ENCODE measurements at places on chromosomes 2 and 18.

GRCh38 chr18:58255701-58256311 lies 211.8 kb downstream of the NEDD4L start:
- DNase-seq = no peak

DNA sequence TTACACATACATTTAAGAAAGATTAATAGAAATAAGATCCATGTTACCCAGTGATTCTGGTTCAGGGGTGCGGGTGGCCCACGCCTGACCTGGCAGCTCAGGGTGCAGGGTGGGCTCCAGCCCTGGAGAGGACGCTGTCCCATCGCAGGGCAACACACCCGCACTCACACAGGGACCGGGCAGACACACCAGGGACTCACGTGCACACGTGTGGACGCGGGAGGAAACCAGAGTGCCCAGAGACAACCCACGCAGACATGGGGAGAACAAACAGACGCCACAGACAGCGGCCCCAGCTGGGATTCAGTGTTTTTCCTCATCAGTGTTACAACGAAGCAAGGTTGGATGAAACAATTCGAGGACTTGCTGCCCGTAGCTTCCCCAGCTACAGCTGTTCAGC lies 8.4 kb upstream of the ALLC start:
- no peak for DNase-seq

- DNase-seq = peak; percentile 53
Measured at GRCh38 chr2:218658671-218659257, 659 bp downstream of the ZNF142 start.

- no peak for DNase-seq
Measured at GRCh38 chr2:6679471-6679870, 186.2 kb downstream of the CMPK2 start.

DNA sequence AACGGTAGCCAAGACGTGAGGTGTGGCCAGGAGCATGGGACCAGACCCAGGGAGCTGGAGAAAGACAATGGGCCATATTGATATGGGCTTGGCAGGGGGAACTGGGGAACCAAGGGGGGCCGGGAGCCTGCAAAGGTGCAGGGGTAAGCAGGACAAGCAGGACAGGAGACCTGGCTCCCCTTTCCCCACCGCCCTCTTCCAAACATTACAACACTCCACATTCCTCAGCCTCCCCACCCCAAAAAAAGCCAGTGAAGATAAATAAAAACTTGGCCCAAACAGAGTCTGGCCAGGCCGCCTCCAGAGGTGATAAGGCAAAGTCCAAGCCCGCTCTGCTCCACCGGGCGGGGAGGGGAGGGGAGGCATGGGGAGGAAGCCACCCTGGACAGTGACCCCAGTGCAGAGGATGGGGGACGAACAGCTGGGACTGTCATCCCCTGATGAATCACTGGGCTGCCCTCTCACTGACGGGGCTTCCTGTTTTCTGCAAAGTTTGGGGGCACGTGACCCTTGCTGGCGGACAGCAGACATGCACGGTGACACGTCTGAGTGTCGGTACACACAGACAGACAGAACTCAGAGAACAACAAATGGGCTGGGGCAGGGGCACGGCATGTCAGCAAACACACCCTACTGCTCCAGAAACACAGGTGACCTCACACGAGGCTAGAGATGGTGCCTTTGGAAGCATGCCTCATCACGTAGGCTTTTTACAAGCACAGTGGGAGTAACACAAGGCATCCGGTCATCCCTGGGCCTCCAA lies 100.2 kb downstream of the TNS1 start:
- no peak for DNase-seq

GRCh38 chr2:221447310-221447709 lies 124.8 kb downstream of the EPHA4 start:
- no peak for DNase-seq

GRCh38 chr18:13392029-13392750 lies 173.6 kb downstream of the LDLRAD4 start:
- no peak for DNase-seq

GRCh38 chr2:148887350-148888002 lies 12.4 kb downstream of the KIF5C start:
- DNase-seq = no peak

DNA sequence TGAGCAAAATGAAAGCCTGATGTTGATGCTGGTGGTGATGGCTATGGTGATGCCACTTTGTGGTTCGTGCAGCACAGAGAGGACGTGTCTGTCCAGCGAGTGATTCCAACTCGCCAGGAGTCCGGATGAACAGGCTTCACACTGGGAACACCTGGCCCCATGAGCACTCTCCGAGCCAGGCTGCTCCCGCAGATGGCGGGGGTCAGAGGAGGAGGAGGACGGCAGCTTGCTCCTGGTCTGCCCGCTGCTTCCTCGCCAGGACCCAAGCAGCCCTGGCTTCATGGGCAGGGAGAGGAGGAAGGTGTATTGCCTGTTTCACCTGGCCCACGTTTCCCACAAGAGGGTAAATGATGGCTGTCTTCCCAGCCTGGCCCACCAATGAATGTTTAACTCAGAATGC lies 121.6 kb downstream of the MTCL1 start:
- no peak for DNase-seq

DNA sequence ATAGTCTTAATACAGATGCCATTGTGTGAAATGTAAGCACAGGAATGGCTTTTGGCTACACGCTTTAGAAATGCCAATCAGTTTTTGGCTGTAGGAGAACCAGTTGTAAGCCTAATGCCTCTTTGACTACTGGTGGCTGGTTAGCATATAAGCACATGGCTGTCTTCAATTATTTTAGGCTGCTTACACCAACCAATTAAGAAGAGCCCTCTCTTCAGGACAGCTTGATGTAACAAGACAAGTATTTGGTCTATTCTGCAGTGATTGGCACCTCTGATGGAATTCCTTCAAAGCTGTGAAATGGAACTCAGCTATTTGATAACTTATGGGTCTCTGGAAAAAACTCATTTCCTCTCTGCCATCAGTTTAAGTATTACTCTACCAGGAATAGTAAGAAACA lies 680.1 kb upstream of the FSHR start:
- DNase-seq = no peak

- no peak for DNase-seq
Measured at GRCh38 chr2:156890529-156891148, 366.9 kb upstream of the GALNT5 start.

- no peak for DNase-seq
Measured at GRCh38 chr18:7921938-7922587, 354.9 kb downstream of the PTPRM start.
